Right lung (tissue), 10 donors: ENCODE measurements at places on chromosomes 12 and 14.

DNA sequence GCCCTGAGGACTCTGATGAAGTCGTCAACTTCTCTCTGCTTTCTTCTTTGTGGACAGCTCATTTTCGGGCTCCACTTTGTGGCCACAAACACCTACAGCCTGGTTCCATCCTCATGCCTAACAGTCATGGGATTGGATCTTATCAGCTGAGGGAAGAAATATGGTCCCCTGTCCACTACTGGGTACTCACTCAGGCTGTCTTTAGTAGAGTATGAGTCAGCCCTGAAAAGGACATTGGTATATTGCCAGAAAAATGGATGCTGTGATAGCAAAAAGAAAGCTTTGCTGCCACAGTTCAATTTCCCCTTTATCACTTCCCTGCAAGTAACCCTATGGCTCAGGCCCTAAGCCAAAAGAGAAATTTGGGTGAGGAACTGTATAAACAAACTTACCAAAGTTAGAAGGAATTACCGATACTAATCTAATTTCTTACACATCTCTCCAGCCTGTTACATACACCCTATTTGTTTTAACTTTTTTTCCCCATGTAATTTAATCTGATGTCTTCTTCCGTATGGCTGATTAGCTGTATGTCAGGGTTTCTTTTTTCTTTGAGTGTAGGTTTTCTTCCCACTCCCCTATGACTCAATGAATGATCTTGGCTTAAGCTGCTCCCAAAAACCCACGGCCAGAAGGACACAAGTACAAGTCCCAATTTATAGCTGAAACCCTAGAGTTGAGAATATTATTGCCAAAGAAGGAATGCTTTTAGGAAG is 29.1 kb downstream of the MTHFD1 start:
- DNase-seq: no peak

GRCh38 chr12:8779862-8780261 is 42.6 kb upstream of the A2ML1 start:
- DNase-seq: no peak

- no peak for DNase-seq
Observed at GRCh38 chr14:61300209-61300608, 19.1 kb upstream of the TMEM30B start.

- DNase-seq: peak; percentile 43
Observed at GRCh38 chr12:48197549-48197970, 5.5 kb downstream of the OR10AD1 start.

- DNase-seq: no peak
Observed at GRCh38 chr12:115380546-115381120, 696.7 kb upstream of the TBX3 start.

DNA sequence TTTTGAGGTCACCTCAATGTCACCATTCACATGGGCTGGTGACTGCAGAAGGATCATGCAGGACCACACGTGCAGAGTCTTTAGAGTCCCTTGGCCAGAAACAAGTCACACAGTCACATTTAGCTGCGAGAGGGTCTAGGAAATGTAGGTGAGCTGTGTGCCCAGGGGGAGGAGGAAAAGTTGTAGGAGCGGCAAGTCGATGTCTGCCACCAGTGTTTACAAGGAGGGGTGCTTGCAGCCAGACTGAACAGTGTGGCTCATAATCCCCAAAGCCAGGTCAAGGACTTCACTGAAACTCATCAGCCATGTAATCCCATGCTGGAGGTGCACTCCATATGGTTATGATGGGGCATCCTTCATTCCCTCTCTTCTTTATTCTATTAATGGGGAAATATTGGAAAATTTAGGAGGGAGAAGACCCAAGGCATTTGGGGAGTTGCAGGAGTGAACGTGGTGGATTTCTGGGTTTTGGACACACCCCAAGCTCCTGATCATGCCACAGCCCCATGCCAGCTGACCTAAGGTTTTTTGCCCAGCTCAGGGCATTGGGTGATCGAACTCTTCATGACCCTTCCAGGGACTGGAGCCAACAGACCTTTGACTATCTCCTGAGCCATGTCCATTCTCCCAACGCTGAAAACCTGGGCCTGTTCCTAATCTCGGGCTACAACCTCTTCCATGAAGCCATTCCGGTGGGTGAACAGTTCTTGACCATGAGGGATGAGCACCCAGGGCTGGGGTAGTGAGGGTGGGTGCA is 7.2 kb downstream of the DAO start:
- no peak for DNase-seq
